ENCODE measurements at places on chromosomes 6 and 20. TPM values are rescaled to one million over a fixed set of nuclear protein-coding genes. Genes with fewer than 3 reads are reported as not detected.

Gene EXOC2
- 43.6 TPM for total RNA-seq

GRCh38 chr20:23686046-23686750 lies 2.6 kb downstream of the CST4 start:
- DNase-seq, result no peak
- H3K4me3 ChIP-seq, result no peak overlapping the region
- H3K27me3 ChIP-seq, result peaks cover 3% of the 10 kb centered on the region

- H3K4me3 ChIP-seq, result peak overlapping the region; percentile 85
- peaks cover 48% of the 10 kb centered on the region for H3K36me3 ChIP-seq
- no peaks in the 10 kb centered on the region for H3K27me3 ChIP-seq
- H3K4me1 ChIP-seq, result peaks cover 56% of the 10 kb centered on the region
These were observed 693 bp downstream of the HLA-F start for GRCh38 chr6:29723666-29724588.

Gene KCNK16
- not detected for total RNA-seq

DNA sequence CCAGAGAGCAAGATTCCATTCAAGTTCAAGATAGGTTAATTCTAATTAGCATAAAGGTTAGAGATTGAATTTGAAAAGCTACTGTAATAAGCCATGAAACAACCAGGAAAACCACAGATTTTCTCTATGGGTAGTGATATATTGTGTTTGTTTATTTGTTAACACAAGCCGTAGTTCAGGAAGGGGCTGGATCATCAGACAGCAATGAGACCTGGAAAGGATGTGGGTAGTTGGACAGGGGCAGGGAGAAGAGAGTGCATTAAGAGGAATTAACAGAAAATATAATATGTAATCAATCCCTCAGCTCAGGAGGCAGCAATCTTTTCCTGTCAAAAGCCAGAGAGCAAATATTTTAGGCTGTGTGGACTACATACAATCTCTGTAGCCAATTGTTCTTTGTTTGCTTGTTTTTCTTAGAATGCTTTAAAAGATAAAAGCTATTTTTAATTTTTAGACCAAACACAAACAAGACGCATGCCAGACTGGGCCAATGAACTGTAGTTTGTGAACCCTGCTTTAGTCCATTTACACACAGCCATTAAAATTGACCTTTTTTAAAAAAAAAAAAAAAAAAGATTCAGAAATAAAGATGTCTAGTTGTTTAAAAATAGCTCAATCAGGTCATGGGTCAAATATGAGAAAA lies 398.7 kb upstream of the MARCKS start:
- H3K4me3 ChIP-seq, result no peak overlapping the region
- no peaks in the 10 kb centered on the region for H3K36me3 ChIP-seq
- DNase-seq, result no peak
- no peaks in the 10 kb centered on the region for H3K4me1 ChIP-seq

DNA sequence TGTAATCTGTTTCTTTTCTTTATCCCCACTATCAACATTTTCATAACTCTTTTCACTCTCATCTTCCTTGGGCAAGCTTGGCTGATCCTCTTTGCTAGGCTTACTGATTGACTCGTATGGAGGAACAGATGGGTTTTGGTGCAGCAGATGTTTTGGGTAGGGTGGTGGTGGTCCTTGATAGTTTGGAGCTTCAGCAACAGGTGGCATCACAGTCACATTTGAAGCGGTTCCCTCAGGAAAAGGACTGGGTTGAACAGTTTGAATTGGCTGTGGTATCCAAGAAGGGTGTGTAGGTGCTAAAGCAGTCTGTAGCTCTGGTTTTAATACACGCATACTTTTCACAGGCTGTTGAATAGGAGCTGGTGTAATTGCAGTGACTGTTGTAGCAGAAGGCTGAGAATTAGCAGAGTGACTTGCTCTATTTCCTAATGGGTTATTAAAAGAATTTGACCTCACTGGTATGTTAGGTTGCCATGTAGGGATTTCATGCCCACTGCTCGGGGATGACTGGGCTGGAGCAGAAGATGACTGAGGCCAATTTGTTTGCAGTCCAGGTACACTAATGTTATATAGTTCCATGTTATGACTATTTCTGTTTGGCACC lies 34.5 kb downstream of the LATS1 start:
- DNase-seq, result no peak
- no peak overlapping the region for H3K27ac ChIP-seq
- peaks cover 41% of the 10 kb centered on the region for H3K36me3 ChIP-seq
- peaks cover 21% of the 10 kb centered on the region for H3K4me1 ChIP-seq
- H3K4me3 ChIP-seq, result no peak overlapping the region
- no peaks in the 10 kb centered on the region for H3K27me3 ChIP-seq

DNA sequence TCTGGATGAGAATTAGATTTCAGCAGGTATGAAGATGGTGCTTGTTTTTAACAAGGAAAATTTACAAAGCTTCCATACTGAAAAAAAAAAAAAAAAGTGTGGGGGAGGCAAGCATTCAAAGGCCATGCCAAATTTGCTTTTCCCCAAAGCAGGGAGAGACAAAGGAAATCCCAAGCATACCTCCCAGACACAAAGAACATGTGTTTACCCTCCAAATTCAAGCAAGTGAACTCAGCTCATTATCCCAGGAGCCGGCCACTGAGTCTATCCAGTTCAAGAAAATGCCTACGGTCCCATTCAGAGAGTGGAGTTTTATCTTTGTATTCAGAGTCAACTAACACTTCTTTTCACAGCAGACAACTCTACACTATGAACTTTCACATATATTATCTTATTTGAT lies 102.7 kb upstream of the ID4 start:
- H3K4me3 ChIP-seq, result no peak overlapping the region
- H3K27ac ChIP-seq, result no peak overlapping the region
- H3K36me3 ChIP-seq, result no peaks in the 10 kb centered on the region
- no peaks in the 10 kb centered on the region for H3K27me3 ChIP-seq
- H3K4me1 ChIP-seq, result no peaks in the 10 kb centered on the region

DNA sequence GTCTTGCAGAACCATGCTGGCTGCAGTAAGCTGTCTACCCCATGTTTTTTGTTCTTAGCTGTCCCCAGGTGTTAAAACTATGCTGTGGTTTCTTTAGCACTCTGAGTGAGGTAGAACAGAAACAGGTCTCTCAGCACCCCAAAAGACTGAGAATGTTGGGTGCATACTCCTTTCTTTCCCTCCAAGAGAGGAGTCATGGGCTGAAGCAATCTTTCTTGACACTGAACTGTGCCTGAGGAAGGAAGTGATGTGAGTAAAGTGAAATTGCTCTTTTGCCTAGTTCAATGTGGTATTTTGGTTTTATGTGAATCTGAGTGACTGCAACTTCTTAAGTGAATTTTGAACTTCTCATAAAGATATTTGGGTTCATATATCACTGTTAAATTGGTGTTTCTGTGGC lies 138.0 kb upstream of the MCHR2 start:
- H3K4me1 ChIP-seq, result no peaks in the 10 kb centered on the region
- H3K36me3 ChIP-seq, result no peaks in the 10 kb centered on the region
- no peak overlapping the region for H3K27ac ChIP-seq
- DNase-seq, result no peak

- H3K27me3 ChIP-seq, result peaks cover 12% of the 10 kb centered on the region
- H3K27ac ChIP-seq, result no peak overlapping the region
- DNase-seq, result peak; percentile 14
These were observed 124.9 kb upstream of the NRN1 start for GRCh38 chr6:6131492-6132109.

Gene GPLD1
- 0.15 TPM for total RNA-seq

GRCh38 chr6:121925024-121925423 lies 474.4 kb upstream of the HSF2 start:
- H3K36me3 ChIP-seq, result no peaks in the 10 kb centered on the region
- no peaks in the 10 kb centered on the region for H3K27me3 ChIP-seq
- no peak overlapping the region for H3K27ac ChIP-seq
- H3K4me3 ChIP-seq, result no peak overlapping the region
- H3K4me1 ChIP-seq, result peaks cover 5% of the 10 kb centered on the region

- no peak for DNase-seq
- peaks cover 40% of the 10 kb centered on the region for H3K4me1 ChIP-seq
- peaks cover 47% of the 10 kb centered on the region for H3K36me3 ChIP-seq
- H3K27me3 ChIP-seq, result no peaks in the 10 kb centered on the region
- no peak overlapping the region for H3K4me3 ChIP-seq
These were observed 15.9 kb upstream of the TBC1D20 start for GRCh38 chr20:478010-478948.

Gene IL20RA
- total RNA-seq, result not detected

DNA sequence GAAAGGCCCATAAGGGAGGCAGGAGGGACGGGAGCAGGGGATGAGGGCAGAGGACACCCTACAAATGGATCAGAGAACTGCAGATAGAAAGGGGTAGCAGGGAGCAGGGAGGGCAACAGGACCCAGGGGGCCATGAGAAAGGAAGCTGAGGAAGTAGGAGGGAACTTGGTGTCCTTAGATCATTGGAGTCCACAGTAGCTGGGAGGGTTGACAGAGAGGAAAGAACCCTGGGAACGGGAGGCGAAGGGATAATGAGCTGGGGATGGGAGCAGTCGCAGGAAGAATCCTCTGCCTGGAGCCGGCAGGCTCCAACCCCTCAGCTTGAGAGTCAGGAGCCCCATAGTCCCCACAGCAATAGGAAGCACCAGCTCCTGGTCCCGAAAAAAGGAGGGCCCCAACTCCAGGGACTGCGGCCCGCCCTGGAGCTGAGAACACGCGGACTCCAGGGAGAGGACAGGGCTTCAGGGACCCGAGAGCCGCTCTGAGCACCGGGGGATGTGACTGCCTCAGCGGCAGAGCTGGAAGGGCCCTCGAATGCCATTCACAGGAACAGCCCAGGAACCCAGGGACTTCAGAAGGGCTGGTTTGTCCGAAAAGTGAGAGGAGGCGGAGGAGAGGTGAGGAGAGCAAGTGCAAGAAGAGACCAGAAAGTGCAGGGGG lies 32.7 kb downstream of the HLA-A start:
- peaks cover 42% of the 10 kb centered on the region for H3K4me1 ChIP-seq
- H3K36me3 ChIP-seq, result peaks cover 3% of the 10 kb centered on the region
- DNase-seq, result no peak
- peaks cover 63% of the 10 kb centered on the region for H3K27me3 ChIP-seq

- H3K36me3 ChIP-seq, result peaks cover 17% of the 10 kb centered on the region
- peak overlapping the region; percentile 85 for H3K4me3 ChIP-seq
- no peaks in the 10 kb centered on the region for H3K27me3 ChIP-seq
- peak; percentile 46 for DNase-seq
These were observed 7.2 kb downstream of the GCNT2 start for GRCh38 chr6:10528158-10528981.

Gene ZSCAN31
- 0.56 TPM for total RNA-seq

Gene MMP24
- not detected for total RNA-seq

DNA sequence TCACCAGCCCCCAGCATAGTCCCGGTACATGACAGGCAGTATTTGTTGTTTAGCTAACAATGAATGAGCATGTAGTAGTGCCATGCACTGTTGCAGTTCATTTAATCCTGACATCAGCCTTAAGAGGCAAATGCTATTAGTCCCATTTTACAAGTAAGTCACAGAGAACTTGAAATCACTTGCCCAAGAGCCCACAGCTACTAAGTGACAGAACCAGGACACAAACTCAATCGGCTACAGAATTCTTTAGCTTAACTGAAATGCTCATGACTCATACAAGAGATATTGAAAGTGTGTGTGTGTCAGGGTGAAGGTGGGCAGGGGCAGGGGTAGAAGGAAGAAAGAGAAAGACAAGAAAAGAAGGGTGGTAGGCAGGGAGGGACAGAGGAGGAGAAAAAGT lies 52.7 kb downstream of the UNC5CL start:
- DNase-seq, result no peak
- H3K27ac ChIP-seq, result no peak overlapping the region
- H3K4me1 ChIP-seq, result no peaks in the 10 kb centered on the region
- H3K36me3 ChIP-seq, result no peaks in the 10 kb centered on the region
- no peak overlapping the region for H3K4me3 ChIP-seq

Gene NKX2-4
- total RNA-seq, result not detected

Gene SRSF3
- total RNA-seq, result 394 TPM

GRCh38 chr6:114142258-114142657 lies 171.3 kb upstream of the HDAC2 start:
- no peak for DNase-seq
- no peak overlapping the region for H3K27ac ChIP-seq
- no peaks in the 10 kb centered on the region for H3K27me3 ChIP-seq
- no peaks in the 10 kb centered on the region for H3K36me3 ChIP-seq
- no peak overlapping the region for H3K4me3 ChIP-seq

GRCh38 chr6:109580519-109580918 lies 97.5 kb upstream of the ZBTB24 start:
- H3K36me3 ChIP-seq, result peaks cover 3% of the 10 kb centered on the region
- H3K27me3 ChIP-seq, result no peaks in the 10 kb centered on the region
- no peak for DNase-seq
- no peak overlapping the region for H3K4me3 ChIP-seq

DNA sequence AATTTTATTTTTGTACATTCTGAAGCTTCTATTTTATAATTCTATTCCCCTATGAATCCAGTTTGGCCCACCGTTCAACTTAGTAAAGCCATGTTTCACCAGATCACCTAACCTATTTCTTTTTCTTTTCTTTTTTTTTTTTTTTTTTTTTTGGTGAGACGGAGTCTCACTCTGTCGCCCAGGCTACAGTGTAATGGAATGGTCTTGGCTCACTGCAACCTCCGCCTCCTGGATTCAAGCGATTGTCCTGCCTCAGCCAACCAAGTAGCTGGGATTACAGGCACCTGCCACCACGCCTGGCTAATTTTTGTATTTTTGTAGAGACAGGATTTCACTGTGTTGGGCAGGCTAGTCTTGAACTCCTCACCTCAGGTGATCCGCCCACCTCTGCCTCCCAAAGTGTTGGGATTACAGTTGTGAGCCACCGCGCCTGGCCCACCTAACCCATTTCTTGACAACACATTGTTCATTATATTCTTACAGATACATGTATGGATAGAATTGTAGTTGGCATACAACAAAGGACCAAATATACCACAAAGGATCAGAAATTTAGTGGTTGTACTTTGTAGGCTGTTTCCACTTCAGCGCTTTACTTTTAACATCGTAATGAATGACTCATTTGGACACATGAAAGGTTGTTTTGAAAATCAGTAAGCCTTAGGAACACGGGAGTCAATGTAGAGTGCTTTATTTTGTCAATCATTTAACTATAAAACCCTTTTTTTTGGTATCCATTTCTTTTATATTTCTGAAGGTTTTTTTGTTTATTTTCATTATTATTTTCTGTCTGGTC lies 63.2 kb downstream of the GJA1 start:
- no peak for DNase-seq
- no peaks in the 10 kb centered on the region for H3K27me3 ChIP-seq
- peaks cover under 1% of the 10 kb centered on the region for H3K4me1 ChIP-seq
- H3K4me3 ChIP-seq, result no peak overlapping the region

DNA sequence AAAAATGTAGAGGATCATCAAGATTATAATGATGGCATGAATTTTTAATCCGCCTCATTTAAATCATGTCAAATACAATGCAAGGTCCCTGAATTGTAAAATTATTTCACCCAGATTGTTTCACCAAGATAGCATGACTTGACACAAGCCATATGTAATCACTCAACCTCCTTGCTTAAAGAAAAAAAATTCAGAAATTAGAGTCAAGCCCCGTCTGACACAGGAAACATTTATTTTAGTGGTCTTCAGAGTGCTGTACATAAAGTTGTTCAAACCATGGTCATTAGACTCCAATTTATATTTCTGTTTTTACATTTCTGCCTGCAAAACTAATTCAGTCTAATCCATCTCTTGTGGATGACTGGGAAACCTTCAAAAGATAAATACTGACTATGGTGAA lies 200.2 kb downstream of the CBLN4 start:
- H3K4me3 ChIP-seq, result no peak overlapping the region
- H3K4me1 ChIP-seq, result no peaks in the 10 kb centered on the region
- H3K27ac ChIP-seq, result no peak overlapping the region
- H3K27me3 ChIP-seq, result no peaks in the 10 kb centered on the region
- DNase-seq, result no peak

Gene IBTK
- total RNA-seq, result 26.8 TPM

Gene NECAB3
- 48.2 TPM for total RNA-seq

- no peaks in the 10 kb centered on the region for H3K27me3 ChIP-seq
- H3K4me3 ChIP-seq, result no peak overlapping the region
- DNase-seq, result no peak
- H3K4me1 ChIP-seq, result peaks cover 36% of the 10 kb centered on the region
These were observed 89.2 kb downstream of the RPP40 start for GRCh38 chr6:4914420-4915159.

Gene KHDC1L
- 0.35 TPM for total RNA-seq

Measured in activated CD4-positive, alpha-beta T cell treated with anti-CD3 and anti-CD28 coated beads, Interleukin-2, amount 10 ng/mL, durations not matched to agents 7 days and 5 days (primary cell).